ENCODE measurements at places on chromosomes 1 and 21.

DNA sequence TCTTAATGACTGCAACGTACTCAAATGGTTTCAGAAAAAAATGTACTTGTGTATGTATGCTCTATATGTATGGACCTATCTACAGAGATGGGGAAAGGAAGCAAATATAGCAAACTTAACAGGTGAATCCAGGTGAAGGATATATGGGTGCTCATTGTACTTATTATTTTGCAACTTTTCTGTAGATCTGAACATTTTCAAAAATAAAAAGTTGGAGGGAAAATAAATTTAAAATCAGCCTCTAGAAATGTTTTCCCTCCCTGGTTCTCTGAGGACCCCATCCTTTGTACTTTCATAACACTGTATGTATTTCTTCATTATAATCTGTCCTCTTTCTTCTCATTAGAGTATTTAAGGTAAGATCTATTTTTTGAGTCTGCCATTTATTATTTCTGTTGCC, 17.9 kb downstream of the FMO5 start:
- no peak for DNase-seq

- no peak for DNase-seq
These were observed 18.3 kb upstream of the IL6R start for GRCh38 chr1:154386643-154387352.

DNA sequence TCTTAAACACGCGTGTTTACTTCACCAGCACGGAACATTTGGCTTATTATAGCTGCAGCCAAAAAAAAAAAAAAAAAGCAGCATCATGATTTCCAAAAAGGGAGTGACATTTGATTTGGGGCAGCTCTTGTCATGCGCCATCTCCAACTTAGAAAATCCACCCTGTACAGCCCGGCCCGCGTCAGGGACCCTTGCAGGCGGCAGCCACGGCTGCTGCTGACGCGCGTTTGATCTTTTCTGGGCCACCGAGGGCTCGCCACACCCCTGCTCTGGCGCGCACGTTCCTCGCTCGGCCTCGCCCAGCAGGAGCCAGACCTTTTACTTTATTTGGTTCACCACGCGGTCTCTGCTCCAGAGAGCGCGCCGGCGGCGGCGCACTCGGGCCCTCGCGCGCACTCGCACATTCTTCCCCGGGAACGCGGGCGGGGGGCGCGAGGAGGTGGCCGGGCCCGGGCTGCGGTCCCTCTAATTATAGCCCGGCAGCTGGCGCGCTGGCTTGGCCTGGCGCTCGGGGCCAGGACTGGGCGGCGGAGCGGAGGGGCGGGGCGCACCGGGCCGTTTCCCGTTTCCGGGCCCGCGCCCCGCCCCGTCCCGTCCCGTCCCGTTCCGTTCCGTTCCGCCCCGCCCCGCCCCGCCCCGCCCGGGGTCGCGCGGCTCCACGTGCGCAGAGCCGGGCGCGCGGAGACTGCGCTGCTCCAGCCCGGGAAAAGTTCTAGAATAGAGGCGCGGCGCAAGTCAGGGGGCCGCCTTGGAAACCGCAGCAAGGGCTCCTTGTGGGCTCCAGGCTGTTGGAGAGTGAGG, 10.2 kb downstream of the IRF2BP2 start:
- DNase-seq: no peak

DNA sequence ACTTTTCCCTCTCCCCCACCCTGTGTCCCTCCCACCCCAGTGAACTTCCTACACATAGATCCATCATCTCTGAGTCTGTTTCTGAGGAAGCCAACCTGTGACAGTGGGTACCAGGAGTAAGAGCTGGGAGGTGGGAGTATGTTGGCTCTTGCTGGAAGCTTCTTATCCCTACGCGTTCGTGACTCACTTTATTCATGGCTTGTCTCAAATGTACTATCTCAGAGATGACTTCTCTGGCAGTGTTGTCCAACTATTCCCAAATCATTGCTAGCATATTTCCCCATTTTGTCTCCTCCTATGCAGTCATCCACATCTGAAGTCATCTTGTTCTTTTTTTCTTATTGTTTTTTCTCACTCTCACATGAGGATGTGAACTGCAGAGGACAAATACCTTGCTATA, 88.0 kb downstream of the HIVEP3 start:
- no peak for DNase-seq

DNA sequence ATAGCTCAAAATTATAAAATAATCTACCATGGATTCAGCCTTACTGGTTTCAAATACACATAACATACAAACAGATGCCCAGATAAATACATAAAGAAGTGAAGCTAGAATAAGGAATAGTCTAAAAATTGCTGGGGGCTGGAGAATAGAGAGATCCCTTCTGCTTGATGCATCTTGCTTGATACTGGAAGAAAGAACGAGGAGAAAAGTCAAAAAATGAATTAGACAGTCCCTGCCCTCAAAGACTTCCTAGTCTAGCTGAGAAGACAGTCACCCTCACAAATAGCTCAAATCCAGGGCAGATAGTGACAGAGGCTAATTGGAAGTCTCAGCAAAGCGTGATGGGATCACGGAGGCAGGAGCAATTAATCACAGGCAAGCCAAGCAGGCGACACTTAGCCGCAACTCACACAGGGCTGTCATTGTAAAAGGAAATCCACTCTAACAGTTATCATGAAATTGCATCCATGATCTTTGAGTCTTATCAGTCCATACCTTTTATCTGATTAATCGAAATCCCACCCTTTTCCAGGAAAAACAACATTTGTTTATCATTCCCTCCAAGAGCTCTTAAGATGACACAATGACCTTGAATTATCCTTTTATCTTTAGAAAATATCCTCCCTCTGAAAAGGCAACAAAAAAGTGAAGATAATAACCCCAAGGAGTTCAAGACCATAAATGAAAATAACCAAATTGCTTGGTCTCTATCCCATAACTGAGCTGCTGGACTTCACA, 59.7 kb upstream of the TIAM1 start:
- DNase-seq: no peak

DNA sequence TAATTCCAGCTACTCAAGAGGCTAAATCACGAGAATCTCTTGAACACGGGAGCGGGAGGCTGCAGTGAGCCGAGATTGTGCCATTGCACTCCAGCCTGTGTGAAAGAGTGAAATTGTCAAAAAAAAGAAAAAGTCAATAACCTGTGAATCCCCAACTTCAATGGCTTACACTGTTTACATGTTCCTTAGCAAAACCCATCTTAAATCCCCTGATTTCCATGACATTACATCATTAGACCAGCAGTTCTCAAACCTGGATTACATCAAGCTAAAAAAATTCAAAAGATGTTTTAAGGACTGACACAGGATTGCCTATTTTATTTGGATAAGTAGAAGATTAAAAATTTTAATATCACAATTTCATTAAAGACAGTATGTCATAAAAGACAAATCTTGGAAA, 12.4 kb downstream of the GPBP1L1 start:
- no peak for DNase-seq

DNA sequence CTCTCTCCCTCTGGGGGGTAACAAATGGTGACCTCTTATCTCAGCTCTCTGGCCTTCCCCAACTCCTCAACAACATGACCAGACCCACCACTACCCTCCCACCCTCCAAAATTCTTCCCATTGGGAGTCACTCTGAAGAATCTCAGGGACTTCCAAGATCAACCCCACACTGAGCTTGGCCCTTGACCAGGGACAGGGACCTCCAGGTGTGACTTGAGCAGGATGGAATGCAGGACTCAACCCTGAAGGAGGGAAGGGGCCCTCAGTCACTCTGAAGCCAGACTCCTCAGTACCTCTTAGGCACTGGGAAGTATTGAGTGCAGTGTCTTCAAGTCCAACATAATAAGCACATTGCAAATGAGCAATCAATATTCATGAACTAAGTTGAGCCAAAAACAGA, 1.9 kb downstream of the CASQ1 start:
- no peak for DNase-seq

GRCh38 chr1:51549016-51549619, 30.1 kb upstream of the EPS15 start:
- DNase-seq: no peak

DNA sequence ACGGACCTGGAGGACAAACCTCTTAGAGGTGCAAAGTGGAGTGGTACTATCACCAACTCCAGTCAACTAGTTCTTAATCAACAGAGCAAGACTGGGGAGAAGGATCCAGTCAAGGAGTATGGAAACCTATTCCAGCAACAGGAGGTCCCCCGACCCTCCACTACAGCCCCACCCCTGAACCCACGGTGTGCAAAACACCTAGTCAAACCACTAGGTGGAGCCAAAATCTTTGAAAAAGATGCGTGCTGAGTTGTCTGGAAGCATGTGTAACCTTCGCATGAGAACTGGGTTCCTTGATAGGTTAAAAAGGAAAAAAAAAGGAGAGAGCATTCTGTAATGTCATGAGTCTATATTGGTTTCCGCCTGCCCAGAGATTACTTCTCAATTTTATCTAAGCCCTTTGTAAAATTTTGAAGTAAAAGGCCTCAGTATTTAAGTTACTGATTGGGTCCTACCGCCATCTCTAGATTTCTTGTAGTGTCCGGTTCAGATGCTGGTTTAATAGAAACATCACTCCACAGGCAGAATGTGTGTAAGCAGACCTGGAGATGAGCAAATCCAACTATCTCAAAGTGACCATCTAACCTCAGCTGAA, 81.9 kb upstream of the HAO2 start:
- DNase-seq: no peak

- DNase-seq: no peak
These were observed 323.5 kb downstream of the RRAGC start for GRCh38 chr1:38536089-38536488.

DNA sequence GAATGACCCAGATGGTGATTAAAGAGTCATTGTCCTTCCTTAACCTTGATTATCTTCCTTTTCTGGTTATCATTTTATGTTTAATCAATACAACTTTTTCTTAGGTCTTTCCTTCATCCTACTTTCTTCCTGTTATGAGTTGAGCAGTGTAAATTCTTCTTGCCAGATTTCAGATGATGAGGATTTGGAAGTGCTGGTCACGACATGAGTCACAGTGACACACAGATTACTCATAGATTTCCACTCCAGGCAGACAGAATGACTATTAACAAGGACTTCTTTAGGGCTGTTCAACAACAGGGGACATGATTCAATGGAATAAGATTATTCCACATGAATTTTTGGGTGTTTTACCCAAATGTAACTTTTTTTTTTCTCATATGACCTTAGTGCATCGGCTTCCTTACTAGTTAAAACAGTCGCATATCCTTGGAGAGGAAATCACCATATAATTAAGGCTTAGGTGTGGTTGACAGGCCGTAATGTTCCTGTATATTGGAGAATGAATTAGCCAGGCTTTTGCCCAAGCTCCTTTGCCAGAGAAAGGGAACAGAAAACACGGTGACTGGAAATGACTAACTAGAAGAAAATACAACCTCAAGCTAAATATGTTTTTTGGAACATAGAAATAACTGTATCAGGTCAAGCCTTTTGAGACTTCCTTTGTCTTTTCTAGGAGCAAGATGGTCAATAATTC, 44.2 kb downstream of the PRRX1 start:
- no peak for DNase-seq

DNA sequence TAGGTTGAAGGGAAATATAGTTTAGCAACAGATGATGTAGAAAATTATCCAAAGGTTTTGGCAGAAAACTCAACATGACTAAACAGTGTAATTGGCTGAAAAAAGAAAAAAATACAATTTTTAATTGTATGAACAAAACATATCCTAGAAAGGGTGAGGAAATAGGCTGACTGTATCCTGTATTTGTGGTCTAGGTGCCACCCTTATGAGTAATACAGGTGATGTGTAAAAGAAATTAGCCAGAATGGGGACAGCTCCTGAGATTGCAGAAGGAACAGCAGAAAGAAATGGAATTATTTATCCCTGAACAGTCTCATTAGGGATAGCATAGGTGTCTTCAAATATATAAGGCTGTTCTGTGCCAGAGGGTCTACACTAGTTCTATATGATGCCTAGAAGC, 24.6 kb downstream of the DNASE2B start:
- no peak for DNase-seq

DNA sequence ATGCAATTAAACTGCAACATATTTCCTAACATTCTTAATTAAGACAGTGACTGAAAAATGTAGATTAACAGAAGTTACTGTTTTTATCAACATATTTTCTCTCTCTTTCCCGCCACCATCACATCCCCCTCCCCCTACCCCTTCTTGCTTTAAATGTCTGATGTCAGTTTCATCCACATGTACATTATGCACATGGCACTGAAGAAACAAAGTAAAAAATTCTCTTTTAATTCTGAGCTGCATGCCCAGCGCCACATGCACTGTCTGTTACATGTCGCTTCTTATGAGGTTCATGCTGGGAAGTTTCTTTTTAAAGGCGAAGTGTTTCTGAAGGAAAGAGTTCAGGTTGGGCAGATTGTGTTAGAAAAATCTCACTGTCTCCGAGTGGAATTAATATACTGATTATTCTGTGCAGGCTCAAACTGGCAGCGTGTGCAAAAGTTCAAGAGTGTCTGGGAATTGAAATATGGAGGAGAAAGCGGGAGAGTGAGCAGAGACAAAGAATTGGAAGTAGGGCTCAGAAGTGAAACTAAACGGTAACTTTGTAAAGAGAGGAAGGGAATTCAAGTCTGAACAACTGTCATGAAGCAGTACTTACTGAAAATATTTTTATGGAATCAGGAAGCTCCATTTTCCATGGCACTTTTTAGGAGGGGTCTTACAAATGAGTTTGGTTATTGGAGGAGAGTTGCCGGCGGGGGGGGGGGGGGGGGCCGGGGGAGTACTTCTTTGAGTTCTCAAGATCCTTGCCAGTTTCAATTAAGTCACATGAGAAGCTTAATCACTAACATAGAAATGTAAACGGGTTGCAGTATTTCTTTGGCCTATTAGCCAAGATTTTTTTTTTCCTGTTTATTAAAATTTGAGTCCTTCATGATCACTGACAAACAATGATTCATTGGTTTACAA, 217.6 kb downstream of the SDCCAG8 start:
- DNase-seq: no peak

DNA sequence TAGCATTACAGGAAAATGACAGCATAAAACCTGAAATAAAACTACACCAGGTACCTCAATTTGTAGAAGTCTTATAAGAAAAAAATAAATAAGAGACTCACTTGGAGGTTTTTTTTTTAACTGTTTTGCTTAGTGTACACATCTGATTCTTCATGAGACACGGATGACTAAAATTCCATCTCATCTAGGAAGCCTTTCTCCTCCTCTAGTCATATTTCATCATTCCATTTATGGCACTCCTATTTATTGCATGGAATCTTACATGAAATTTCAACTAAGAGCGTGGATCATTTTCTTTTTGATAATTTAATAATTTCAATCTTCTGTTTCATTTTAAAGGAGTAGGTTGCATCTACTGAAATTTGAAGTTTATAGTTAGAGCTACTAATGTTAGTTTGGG, 1.6 kb upstream of the PTGS2 start:
- no peak for DNase-seq

DNA sequence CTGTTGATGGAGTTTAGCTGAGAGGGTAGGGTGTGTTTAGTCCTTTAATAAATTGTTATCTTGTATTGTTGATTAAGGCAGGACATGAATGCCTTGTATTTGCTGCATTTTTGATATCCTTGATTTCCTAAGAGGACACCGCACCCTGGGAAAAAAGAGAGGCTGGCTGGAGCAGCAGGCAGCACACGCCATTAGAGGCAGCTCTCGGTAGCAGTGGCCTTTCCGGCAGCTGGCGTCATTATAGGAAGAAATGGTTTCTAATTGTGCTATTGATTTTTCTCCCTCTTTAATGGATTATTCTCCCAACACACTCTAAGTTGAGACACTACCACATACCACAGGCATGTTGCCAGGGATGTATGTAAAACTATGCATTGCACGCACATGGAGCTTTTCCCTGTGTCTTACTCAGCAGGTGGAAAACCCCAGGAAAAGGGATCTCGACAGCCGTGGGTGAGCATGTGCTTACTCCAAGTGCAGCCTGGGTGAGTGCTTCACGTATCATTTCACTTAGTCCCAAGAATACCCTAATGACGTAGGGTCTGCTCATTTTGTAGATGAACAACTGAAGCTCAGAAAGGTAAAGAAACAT, 440.4 kb upstream of the RUNX1 start:
- no peak for DNase-seq

- no peak for DNase-seq
These were observed 1.3 kb downstream of the GBP7 start for GRCh38 chr1:89174491-89174890.

All from right renal pelvis (tissue), 4 donors.